ENCODE measurements at places on chromosomes 4 and X. TPM values are rescaled to one million over a fixed set of nuclear protein-coding genes. Genes with fewer than 3 reads are reported as not detected.

DNA sequence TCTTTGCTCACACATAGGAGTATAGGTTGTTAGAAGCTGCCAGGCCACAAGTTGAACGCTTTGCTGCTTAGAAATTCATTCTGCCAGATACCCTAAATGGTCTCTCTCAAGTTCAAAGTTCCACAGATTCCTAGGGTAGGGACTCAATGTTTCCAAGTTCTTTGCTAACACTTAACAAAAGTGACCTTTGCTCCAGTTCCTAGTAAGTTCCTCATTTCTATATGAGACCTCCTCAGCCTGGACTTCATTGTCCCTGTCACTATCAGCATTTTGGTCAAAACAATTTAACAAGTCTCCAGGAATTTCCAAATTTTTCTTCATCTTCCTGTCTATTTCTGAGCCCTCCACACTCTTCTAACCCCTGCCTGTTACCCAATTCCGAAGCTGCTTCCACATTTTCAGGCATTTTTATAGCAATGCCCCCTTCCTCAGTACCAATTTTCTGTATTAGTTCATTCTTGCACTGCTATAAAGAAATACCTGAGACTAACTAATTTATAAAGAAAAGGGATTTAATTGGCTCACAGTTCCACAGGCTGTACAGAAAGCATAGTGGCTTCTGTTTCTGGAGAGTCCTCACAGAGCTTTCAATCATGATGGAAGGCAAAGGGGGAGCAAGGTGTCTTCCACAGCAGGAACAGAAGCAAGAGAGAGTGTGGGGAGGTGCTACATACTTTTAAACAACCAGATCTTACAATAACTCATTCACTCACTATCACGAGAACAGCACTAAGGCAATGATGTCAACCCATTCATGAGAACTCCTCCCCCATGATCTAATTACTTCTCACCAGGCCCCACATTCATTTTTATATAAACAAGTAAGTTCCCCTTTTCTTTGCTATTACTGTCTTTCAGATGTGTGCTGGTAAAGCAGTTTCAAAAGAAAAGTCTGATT, 11.5 kb upstream of the TLR1 start:
- DNase-seq, result no peak

REPS2 gene
- 11.3 TPM for total RNA-seq

DNA sequence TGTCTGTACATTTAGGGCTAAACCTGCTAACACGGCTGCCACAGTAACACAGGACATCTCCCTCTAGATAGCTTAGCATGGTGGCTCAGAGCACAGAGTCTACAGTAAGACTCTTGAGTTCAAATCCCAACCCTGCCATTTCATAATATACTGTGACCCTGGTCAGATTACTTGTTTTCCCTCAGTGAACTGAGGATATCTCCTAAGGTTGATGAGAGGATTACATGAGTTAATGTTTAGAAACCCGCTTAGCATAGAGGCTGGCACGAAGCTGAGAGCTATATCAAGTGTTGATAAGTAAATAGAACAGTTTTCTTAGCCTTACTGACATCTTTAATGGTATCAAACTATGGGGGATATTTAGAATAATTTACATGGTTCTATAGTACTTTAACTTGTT, 37.2 kb downstream of the CASP3 start:
- no peak for DNase-seq

GRCh38 chr4:61374447-61374891, 174.3 kb downstream of the ADGRL3 start:
- DNase-seq, result no peak

IL15 gene
- 2.4 TPM for total RNA-seq

GRCh38 chrX:67500617-67501016, 43.2 kb upstream of the AR start:
- DNase-seq, result no peak

DNA sequence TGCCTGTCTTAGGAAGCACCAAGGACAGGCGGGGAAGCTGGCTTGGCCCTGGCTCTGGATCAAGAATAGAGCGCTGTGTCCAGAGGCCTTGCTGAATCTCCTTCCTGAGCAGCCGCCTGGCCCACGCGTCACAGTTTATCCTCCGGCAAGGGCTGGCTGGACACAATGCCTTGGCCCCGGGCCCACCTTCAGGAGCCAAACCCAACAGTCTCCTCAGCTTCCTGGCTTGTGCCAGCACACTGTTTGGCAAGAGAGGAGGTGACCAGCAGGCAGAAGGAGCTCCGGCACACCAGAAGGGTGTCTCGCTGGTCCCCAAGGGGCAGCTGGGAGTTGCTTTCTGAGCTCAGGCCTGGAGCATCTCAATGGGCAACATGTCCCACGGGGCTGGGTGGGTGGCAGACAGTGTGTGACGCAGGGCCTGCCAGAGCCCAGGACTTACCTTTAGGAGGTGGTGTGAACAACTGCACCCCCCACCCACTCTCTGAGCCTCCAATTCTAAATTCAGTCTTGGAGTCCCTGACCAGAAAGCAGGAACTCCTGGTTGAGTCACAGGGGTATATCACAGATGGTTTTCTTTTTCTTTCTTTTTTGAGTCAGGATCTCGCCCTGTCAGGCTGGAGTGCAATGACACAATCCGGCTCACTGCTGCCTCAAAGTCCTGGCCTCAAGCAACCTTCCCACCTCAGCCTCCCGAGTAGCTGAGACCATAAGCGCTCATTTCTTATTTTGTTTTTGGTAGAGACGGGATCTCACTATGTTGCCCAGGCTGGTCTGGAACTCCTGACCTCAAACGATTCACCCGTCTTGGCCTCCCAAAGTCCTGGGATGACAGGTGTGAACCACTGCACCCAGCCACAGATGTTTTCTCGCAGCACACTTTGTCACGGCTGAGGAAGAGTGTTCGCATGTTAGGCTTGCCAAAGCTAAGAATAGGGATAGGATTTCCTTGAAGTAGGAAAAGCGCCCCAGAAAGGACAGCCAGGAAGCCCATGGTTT, 361.2 kb downstream of the BCOR start:
- DNase-seq, result peak; percentile 92

TBC1D8B gene
- total RNA-seq, result 1.9 TPM

Measured in Right ventricle myocardium superior (tissue), 1 donor.